ENCODE measurements at places on chromosomes 7 and 10.

GRCh38 chr10:4260483-4261124 lies 475.6 kb upstream of the KLF6 start:
- DNase-seq: no peak

DNA sequence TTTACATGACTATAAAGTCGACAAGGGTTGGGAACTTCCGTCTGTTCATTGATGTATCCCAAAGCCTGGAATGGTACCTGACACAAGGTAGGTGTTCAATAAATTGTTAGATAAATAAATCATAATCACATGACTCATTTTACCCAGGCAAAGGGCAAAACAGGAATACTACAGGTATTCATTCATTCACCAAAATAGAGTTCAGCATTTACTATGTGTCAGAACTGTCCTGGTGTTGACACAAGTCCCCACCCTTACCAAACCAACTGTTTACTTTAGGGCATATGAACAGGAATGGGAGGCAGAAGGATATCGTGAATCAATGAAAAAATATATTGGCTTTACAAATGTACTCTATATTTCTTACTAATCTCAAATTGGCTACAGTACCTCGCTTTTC lies 666 bp upstream of the YAE1 start:
- DNase-seq: no peak

- peak; percentile 25 for DNase-seq
These were observed 43.5 kb upstream of the ZMIZ1 start for GRCh38 chr10:79025199-79025832.

DNA sequence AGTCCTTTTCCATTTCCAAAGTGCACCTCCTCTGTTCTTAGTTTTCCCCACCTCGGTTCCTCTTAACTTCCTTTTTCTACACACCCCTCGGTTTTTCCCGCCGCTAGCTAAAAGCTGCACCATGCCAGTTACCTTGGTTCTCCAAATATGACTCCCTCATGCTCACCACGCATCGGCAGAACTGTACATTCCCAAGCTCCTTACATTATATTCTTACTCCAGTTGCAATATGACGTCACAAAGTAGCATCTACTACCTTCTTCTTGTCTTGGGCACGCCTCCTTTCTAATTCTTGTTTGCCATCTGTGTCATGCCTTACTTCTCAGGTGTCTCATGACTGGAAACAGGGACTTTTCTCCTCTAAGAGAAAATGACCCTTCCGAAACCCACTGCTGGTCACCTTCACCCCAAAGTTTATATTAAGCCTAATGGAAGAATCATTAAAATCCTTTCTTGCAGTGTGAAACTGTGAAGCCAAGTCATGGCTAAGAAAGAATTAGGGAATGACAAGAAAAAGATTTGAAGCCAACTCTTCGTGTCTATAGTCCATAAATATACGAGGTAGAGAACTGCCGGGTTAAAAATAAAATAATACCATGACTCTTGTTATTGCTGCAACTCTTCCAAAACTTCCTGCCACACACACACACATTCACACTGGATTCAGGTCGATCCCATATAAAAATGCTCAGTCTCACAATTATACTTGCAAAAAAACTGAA lies 1.7 kb downstream of the ESYT2 start:
- no peak for DNase-seq

- DNase-seq: no peak
These were observed 166.8 kb upstream of the HABP2 start for GRCh38 chr10:113386005-113386404.

- no peak for DNase-seq
These were observed 190.2 kb downstream of the REEP3 start for GRCh38 chr10:63711361-63711760.

DNA sequence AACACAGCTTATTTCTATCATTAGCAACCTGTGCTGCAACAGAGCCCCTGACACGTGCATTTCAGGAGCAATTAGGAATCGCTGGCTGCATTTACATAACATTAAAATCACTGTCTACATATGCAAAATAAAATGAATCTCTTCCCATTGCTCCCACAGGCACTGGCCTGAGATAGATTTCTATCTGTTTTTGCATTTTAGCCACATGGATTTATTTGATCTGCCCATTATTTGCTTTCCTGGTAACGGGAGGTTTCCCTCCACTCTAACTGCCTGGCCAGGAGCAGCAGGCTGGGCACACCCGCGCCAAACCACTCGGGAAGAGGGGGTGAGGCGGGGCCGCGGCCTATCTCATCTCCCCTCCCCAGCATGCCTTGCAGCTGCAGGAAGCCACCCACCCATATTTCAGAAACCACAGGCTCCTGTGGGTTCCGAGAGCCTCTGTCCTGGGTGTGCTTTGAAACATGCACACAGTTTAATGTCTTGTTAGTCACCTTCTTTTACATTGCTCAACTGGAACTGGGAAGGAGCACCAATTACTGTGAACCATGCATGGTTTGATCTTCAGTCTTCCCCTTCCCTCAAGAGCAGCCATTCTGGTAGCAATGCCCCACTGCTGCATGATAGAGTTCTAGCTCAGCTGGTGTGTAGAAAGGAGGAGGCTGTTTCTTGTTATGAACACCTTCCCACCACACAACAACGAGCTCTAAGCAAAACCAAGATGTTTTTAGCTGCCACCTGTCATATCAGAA lies 37.7 kb upstream of the IKZF1 start:
- no peak for DNase-seq

DNA sequence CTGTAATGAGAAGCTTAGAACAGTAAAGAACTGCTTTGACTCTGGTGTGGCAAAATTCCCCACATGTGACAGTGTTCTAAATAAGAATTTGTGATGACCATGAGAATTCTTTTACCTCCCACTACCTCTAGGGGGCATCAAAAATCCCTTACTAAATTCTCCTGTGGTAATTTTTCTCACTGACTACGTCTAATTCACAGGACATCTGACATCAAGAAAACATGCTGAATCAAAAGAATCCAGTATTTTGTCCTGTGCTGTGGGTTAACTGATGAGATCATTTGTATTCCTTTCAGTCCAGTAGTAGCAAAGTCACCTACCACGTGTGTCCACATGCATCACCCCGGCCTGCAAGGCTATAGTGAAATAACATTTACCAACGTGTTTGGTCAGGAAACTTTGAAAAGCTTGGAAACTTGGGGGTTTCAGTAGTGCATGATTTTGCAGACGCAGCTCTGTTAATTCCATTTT lies 103.8 kb downstream of the ATE1 start:
- DNase-seq: no peak

DNA sequence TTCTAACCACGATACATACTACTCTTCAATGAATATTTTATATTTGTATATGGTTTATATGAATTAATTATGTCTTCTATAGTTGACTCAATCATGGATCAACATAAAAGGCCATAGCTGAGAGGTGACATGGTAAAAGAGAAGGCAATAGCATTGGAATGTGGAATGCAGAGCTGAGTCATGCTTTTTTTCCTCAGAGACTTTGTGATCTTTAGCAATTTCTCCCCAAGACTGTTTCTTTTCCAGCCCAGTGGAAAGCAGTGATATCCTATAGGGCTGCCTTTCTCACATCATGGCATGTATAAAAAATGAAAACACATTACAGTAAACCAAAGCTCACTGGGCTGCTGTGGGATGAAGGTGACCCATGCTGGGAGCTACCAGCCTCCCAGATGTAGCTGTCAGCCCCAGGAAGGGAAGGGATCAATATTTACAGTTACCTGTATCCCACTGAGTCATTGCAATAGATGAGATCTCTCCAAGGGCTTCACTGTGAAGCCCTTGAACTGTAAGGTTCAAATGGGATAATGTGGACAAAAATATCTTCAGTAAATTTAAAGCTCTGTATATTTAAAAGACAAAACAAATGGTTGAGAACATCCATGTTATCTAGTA lies 30.2 kb downstream of the SLC39A12 start:
- DNase-seq: no peak

DNA sequence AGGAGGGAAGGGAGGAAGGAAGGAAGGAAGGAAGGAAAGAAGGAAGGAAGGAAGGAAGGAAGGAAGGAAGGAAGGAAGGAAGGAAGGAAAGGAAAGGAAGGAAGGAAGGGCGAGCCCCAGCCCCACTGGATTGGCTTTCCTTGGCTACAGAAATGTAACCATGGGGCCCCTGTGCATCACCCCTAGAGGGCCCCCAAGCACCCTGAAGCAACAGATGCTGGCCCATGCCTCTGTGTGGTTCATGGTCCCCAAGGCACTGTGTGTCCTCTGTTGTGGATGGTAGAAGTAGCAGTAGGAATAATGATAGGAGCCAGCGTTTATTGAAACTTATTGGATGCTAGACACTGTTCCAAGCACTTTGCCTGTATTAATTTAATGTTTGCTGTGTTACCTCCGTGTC lies 116.6 kb upstream of the MACROH2A2 start:
- no peak for DNase-seq

DNA sequence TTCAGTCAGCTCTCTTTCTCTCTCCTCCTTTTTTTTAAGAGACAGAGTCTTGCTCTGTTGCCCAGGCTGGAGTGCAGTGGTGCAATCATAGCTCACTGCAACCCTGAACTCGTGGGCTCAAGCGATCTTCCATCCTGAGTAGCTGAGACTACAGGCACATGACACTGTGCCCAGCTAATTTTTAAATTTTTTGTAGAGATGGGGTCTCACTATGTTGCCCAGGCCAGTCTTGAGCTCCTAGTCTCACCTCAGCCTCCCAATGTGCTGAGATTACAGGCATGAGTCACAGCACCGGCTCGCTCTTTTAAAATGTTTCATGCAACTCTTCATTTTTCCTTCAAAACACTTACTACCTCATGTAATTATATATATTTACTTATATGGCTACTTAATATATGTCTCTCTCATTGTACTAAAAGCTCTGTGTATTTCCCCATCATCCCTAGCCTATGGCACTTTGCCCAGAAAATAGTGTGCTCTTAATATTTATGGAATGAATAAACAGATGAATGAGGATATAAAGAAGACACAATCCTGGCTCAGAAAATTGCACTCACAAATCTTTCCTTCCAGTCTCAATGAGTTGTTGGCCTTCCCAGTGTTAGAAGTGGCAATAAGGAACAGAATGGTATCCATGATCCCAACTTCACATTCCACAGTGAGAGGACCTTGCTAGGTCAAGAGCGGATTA lies 33.9 kb downstream of the EBLN1 start:
- DNase-seq: no peak

DNA sequence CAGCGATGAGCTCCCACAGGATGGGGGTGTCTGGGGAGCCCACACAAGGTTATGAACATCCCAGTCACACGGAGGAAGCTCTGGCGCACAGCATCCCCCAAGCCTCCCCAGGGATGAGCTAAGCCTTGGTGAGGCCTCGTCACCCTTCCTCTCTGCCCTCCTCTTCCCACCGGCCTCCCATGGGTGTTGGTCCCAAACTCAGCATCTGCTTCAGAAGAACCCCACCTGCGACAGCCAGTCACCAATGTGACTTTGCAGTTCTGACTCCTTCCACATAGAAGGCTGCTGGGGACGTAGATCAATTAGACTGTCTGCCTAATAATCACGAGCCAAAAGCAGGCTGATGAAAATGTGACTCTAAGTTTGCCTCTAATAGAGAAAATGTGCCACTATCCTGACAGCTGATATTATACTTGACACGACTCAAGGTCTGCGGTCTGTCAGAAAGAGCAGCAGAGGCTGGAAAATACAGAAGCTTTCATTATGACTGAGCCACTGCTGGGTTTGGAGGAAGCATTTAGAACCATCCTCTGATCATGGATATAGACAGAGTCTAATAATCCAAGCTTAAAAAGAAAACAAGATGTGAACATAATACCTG lies 116.0 kb upstream of the PFKP start:
- no peak for DNase-seq

- no peak for DNase-seq
These were observed 75.1 kb upstream of the DDC start for GRCh38 chr7:50640256-50640655.

GRCh38 chr7:111642373-111642772 lies 80.1 kb upstream of the IMMP2L start:
- DNase-seq: no peak

GRCh38 chr10:5560142-5560816 lies 35.5 kb downstream of the CALML3 start:
- no peak for DNase-seq

DNA sequence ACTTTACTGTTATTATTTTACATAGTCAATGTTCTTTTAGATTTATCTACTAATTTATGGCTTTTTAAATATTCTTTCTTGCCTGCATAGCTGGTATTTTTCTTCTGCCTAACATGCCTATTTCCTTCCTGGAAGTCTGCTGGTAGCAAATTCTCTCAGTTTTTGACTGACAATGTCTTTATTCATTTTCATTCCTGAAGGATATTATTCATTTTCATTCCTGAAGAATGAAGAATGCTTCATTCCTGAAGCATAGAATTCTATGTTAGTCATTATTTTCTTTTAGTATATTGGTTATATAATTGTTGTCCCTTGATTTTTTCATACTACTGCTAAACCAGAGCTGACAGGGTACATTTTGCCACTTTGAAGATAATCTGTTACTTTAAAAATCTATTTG lies 41.8 kb downstream of the TMEM168 start:
- no peak for DNase-seq

DNA sequence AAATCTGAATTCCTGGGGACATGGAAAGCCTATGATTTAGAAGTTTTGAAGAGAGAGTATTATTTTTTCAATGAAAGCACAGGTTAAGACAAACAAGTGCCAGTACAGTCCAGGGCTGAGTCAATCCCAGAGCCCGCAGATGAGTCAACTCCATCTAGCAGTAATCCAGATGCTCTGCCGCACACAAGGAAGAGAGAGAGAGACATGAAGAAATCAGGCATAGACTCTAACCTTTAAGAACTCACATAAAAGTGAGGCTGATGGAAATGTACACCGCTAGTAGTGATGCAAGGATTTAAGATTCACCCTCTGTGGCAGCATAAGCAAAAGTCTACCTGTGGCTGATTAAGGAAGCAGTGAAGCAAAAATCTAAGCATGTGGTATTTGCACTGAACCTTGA lies 651.5 kb downstream of the TNS3 start:
- DNase-seq: no peak

GRCh38 chr7:121026159-121026558 lies 37.6 kb downstream of the CPED1 start:
- DNase-seq: no peak
